IMR-90 (cell line): ENCODE measurements at places on chromosomes 3 and 15. TPM values are rescaled to one million over a fixed set of nuclear protein-coding genes. Genes with fewer than 3 reads are reported as not detected.

The VIPR1 gene
- total RNA-seq: not detected in 2 replicates

The OIP5 gene
- 4.1 and 7.5 TPM in 2 replicates for total RNA-seq

The MEX3B gene
- total RNA-seq: 3.6 and 6.7 TPM in 2 replicates

The NKIRAS1 gene
- 6.8 and 16.1 TPM in 2 replicates for total RNA-seq

The CCR2 gene
- total RNA-seq: not detected in 2 replicates

The SCAANT1 gene
- not detected in 2 replicates for total RNA-seq

The BFSP2 gene
- total RNA-seq: not detected in 2 replicates

The CRABP1 gene
- total RNA-seq: not detected in 2 replicates

The MESP2 gene
- 0.18 and 0.28 TPM in 2 replicates for total RNA-seq

The ARPC4 gene
- total RNA-seq: 383 and 405 TPM in 2 replicates

The CLRN1 gene
- total RNA-seq: not detected in 2 replicates

The FOXL2NB gene
- total RNA-seq: under 0.01 TPM in 1 of 2 replicates, not detected in the other

The CD96 gene
- 0.18 and 0.28 TPM in 2 replicates for total RNA-seq

The C3orf20 gene
- total RNA-seq: not detected in 2 replicates

The CTDSPL gene
- 29.0 and 33.3 TPM in 2 replicates for total RNA-seq

The CASR gene
- not detected in 2 replicates for total RNA-seq

The STARD5 gene
- 4.4 and 5.0 TPM in 2 replicates for total RNA-seq

The ARL6 gene
- 3.4 and 11.7 TPM in 2 replicates for total RNA-seq

The GUCA1C gene
- total RNA-seq: not detected in 2 replicates

The PGBD4 gene
- 1.3 and 1.9 TPM in 2 replicates for total RNA-seq

The CMTM8 gene
- total RNA-seq: not detected in 2 replicates

The PKM gene
- 2,738 and 3,859 TPM in 2 replicates for total RNA-seq

The MUC20 gene
- total RNA-seq: not detected in 2 replicates

The TRAT1 gene
- total RNA-seq: not detected in 2 replicates

The TNFSF10 gene
- 1.1 and 1.3 TPM in 2 replicates for total RNA-seq

The LTF gene
- total RNA-seq: not detected in 2 replicates

The SYNPR gene
- not detected in 2 replicates for total RNA-seq

The GOLGA8G gene
- not detected in 2 replicates for total RNA-seq

The GPR171 gene
- not detected in 2 replicates for total RNA-seq

The CNTN4 gene
- under 0.01 TPM in 2 replicates for total RNA-seq

The TPRG1 gene
- 0.56 TPM in 1 of 2 replicates, not detected in the other for total RNA-seq

The RBP2 gene
- not detected in 2 replicates for total RNA-seq

The DUOXA1 gene
- total RNA-seq: not detected in 2 replicates

The SEMA3B gene
- total RNA-seq: 3.9 and 4.3 TPM in 2 replicates

The SLC6A11 gene
- total RNA-seq: not detected in 2 replicates

The SEMA4B gene
- 5.0 and 6.9 TPM in 2 replicates for total RNA-seq

The WDR73 gene
- total RNA-seq: 18.6 and 25.5 TPM in 2 replicates

The SAMD7 gene
- total RNA-seq: not detected in 2 replicates

The STAC gene
- total RNA-seq: 0.28 and 0.36 TPM in 2 replicates

The MYEF2 gene
- 4.5 and 7.5 TPM in 2 replicates for total RNA-seq

The CPN2 gene
- not detected in 2 replicates for total RNA-seq

The DUOX2 gene
- not detected in 2 replicates for total RNA-seq

The NRROS gene
- under 0.01 TPM in 1 of 2 replicates, not detected in the other for total RNA-seq

The CPLX3 gene
- not detected in 2 replicates for total RNA-seq

The POLG gene
- 18.3 and 19.9 TPM in 2 replicates for total RNA-seq

The SRGAP3 gene
- total RNA-seq: 1.1 and 1.4 TPM in 2 replicates

The SRPRB gene
- 98.9 and 131 TPM in 2 replicates for total RNA-seq

The TMC3 gene
- not detected in 2 replicates for total RNA-seq

The RBPMS2 gene
- total RNA-seq: under 0.01 TPM in 1 of 2 replicates, not detected in the other

The IGF2BP2 gene
- 88.2 and 126 TPM in 2 replicates for total RNA-seq

The ERC2 gene
- 0.18 and 0.28 TPM in 2 replicates for total RNA-seq

The NR1I2 gene
- not detected in 2 replicates for total RNA-seq

The OR5H14 gene
- not detected in 2 replicates for total RNA-seq

The B3GNT5 gene
- 3.4 and 4.4 TPM in 2 replicates for total RNA-seq

The CHRD gene
- total RNA-seq: under 0.01 TPM in 1 of 2 replicates, not detected in the other

The LINGO1 gene
- not detected in 2 replicates for total RNA-seq

The SNX22 gene
- total RNA-seq: under 0.01 and 0.18 TPM in 2 replicates

The ROPN1 gene
- total RNA-seq: 0.18 TPM in 1 of 2 replicates, not detected in the other

The SLC22A13 gene
- total RNA-seq: under 0.01 TPM in 2 replicates
